ENCODE measurements at places on chromosomes 6 and 20.

- peak; percentile 25 for DNase-seq
Observed at GRCh38 chr6:96542702-96543101, 20.2 kb upstream of the FHL5 start.

- no peak for DNase-seq
Observed at GRCh38 chr6:921400-921799, 228.5 kb upstream of the EXOC2 start.

DNA sequence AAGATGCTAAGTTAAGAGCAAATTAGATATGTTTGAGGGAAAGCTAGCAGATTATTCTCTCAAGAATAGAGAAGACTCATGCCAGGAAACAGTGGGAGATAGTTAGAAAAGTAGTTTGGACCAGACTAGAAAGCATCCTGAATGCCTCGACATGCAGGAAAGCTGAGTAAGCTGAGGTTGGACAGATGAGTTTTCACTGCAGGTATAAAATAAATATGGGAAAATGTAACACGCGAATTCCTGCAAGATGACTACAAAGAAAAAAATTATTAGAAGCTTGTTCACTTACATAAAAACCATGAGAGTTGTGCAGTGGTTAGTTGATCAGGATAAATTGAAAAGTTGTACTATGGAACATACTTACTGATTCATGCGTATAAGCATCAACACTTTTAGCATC, 484.2 kb upstream of the MANEA start:
- DNase-seq = no peak

GRCh38 chr20:35871259-35871771, 83.0 kb downstream of the SCAND1 start:
- DNase-seq = no peak

DNA sequence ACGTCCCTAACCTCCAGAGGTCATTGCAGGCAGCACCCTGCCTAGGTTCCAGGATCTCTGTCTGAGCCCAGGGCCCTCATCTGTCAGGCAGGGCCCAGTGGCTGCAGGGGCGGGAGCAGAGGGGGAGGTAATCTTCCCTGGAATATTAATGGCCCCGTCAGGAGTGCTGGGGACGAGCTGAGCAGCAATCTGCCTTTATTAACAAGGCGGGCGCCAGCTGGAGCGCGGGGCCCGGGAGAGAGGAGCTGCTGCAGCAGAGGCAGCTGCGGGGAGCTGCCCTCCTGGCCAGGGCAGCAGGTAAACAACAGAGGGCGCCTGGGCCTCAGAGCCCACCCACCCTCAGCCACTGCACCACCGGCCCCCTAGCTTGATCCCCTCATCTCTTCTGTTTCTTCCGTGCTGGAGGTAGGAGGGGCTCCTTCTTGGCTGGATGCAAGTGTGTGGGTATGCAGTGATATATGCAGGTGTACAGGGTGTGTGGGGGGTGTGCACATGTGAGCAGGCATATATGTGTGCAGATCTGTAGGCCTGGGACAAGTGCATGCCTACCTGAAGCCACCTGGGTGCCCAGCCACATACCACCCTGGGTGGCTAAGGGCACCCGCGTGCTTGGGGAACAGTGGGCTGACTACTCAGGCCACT, 131.8 kb upstream of the MLN start:
- DNase-seq = no peak
